ENCODE measurements at places on chromosomes 12 and 14.

DNA sequence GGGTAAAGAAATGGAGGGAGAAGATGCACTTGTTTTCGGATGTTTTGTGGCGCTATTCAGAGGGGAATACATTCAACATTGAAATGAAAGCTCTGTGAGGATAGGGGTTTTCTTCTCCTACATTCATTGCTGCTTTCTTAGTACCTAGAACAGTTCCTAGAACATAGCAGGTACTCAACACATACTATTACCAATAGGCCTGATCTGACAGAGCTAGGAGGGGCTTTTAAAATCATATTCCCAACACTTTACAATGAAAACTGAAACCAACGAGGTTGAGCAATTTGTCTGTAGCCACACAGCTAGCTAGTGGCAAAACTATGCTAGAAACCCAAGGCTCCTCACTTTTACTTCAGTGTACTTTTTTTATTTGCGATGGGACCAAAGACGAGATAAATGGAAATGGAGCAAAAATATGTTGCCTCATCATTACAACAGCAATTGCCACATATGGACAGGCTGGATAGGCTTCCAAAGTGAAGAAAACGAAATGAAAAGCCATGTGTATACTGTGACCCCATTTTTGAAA lies 23.1 kb upstream of the IL22 start:
- DNase-seq = no peak

DNA sequence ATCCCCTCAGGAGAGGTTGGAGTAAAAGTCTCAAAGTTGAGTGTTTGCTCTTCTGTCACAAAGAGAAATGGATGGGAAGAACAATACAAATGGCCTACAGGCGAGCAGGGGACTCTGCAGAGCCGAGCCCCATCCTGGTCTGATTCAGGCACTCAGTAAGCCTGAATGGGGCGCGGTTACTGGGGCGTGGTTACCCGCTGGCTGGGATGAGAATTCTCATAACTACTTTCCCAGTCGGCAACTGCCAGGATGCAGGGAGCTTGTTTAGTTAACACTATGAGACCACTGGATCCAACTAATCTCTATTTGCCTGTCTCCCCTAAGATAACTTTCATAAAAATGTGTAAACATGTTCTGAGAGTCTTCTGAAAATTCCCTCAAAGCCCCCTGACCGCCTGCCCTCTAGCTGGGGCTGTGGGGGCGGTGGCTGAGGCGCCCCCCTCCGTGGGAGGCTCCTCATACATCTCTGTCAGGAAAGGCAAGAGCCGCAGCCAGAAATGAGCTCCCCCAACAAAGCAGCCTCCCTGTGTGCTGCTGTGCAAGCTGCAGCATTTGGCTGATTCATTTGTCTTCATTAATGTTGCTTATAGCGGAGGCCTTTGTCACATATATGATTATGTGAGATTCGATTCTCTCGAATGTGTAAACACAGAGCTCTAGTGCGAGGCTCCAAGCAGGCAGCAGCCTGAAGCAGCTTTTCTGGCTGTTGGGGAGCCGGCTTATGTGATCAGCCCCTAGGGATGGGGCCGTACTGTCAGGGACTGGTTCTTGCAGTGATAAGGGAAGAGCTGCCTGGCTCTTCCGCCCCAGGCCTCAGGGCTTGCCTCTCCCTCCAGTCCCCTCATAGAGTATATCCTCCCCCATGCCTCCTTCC lies 126.1 kb upstream of the ARHGAP5 start:
- DNase-seq = peak; percentile 49

DNA sequence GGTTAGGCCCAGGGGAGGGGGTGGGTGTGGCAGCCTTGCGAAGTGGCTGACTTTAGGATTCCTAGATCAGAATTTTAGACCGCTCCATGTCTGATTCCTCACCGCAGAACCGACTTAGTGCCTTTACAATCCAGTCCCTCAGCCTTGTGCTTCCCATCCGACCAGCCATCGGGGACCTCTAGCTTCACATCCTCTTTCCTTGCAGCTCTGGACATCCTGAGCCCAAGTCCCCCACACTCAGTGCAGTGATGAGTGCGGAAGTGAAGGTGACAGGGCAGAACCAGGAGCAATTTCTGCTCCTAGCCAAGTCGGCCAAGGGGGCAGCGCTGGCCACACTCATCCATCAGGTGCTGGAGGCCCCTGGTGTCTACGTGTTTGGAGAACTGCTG lies 557 bp downstream of the COPS7A start:
- DNase-seq = peak; percentile 39

GRCh38 chr14:71452987-71453386 lies 479.2 kb upstream of the RGS6 start:
- DNase-seq = no peak

DNA sequence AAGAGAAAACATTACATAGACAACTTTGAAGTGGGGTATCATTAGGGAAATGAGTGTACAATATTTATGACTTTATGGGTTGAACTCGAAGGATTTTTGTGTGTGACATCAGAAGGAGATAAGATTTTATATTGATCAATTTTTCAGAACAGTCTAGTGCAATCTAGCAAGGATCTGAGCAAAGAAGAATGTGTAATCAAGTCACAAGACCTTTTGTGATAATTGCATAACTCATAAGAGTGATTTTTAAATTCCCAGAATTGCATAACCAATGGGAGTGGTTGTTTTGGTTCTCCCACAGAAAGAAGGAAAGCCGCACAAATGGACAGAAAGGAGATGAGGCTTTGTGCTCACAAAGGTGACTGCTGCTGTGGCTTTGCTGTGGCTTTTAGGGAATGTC lies 441.8 kb upstream of the FLRT2 start:
- DNase-seq = no peak

- no peak for DNase-seq
These were observed 258.6 kb upstream of the TMEM132C start for GRCh38 chr12:128008341-128008740.

- DNase-seq = no peak
These were observed 40.8 kb downstream of the CCNK start for GRCh38 chr14:99522025-99522401.

GRCh38 chr12:89799316-89799715 lies 90.7 kb upstream of the ATP2B1 start:
- no peak for DNase-seq

GRCh38 chr12:103241184-103241583 lies 254.6 kb downstream of the C12orf42 start:
- DNase-seq = no peak

DNA sequence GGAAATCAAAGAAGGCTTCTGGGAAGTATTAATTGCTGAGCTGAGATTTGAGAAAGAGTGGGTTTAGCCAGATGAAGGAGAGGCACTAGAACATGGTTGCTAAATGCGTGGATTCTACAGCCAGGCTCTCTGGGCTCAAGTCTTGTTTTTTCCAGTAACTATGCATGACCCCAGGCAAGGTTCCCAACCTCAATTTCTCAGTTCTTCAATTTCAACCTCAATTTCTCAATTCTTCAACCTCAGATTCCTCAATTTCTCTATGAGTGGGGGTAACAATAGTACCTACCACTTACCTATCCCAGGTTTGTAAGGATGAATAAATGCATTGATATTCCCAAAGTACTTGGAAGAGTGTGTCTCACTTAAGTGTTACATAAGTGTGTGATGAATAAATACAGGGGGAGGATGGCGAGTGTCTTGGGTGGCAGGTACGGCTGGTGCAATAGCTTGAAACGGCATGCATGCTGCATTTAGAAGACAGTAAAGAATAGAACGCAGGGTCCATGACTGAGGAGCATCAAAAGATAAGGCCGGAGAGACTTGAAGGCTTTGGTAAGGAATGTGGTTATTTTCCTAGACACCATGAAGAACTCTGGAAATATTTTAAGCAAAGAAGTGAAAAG lies 149.1 kb upstream of the ATP2B1 start:
- DNase-seq = no peak

DNA sequence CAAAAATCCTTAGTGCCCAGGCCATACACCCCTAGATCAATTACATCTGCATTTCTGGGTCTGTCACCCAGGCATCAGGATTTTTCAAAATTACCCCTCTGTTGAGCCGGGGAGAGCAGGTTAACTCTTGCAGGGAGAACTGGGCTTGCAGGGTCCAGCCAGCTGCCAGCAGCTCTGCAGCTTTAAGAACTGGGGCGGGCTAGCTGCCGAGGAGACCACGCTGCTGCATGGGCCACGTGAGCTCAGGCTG lies at the start of gene DGLUCY:
Gene DGLUCY, plus strand, starts transcription at position 245 of the 250 bp plus-strand sequence. CDS start 46,222 bp downstream, outside the sequence.
- peak; percentile 82 for DNase-seq

DNA sequence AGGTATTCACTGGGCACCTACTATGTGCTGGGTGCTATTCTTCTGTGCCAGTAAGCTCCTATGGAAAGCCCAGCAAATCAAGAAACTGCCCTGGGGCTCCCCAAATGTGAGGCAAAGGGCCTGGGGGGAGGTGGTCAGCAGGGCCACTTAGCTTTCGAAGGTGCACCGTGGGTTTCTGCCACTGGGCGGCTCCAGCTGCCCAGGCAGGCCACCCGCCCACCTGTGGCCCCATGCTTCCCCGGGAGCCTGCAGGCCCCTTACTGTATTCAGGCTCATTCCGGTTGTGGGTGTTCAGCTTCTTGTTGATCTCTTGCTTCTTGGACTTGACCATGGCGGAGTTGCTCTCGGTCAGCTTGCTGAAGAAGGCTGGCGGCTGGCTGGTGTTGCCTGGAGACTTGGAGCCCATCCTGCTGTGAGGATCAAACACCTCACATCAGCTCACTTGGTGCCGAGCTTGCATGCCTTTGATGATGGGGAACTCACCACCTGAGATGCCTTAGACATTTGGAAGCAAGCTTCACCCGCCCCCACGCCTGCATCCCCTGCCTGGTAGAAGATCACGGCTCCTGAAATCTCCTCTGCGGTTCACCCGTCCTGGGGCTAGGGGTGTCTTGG lies 37.3 kb downstream of the RFLNA start:
- no peak for DNase-seq

DNA sequence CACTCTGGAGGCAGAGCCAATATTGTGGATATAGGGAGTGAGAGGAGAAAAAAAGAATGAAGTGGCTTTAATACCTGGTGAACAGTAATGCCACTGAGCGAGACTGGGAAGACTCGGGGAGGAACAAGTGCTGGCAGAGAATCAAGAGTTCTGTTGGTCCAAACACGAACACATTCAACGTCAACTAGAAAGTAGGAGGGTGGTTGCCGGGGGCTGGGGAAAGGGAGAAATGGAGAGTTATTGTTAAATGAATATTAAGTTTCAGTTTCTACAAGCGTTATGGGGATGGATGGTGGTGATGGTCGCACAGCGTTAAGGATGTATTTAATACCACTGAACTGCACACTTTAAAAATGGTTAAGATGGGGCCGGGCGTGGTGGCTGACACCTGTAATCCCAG lies 2.8 kb downstream of the SPRING1 start:
- no peak for DNase-seq

DNA sequence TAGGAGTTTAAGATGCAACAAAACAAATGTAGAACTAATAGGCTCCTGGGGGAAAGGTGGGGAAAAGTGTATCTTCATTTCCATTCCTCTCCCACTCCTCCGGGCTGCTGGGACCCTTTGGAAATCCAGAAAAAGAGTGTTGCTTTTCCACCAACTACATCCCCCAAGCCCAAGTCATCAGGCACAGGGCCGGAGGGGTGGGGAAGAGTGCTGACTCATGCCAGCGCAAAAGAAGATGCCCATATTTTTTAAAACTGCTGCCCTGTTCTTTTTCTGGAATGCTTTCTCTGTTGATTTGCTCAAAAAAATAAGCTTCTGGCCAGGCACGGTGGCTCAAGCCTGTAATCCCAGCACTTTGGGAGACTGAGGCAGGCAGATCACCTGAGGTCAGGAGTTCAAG lies 70.9 kb downstream of the TBK1 start:
- DNase-seq = no peak

DNA sequence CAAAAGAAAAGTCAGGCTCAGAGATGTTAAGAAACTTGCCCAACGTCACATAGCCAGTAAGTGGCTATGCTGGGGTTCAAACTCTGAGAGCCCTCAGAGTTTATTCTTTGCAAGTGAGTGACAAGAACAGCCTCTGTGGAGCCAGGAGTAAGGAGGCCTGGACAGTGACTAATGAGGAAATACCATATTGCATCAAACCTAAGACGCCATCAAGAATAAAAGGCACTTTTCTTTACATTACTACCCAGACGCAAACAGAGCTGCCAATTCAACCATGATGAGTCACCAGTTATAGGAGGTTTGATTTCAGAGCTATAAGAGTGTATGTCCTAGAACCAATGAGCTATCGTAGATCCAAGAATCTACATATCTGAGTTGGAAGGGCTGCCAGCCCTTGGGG lies 9.4 kb downstream of the TNFRSF1A start:
- no peak for DNase-seq

DNA sequence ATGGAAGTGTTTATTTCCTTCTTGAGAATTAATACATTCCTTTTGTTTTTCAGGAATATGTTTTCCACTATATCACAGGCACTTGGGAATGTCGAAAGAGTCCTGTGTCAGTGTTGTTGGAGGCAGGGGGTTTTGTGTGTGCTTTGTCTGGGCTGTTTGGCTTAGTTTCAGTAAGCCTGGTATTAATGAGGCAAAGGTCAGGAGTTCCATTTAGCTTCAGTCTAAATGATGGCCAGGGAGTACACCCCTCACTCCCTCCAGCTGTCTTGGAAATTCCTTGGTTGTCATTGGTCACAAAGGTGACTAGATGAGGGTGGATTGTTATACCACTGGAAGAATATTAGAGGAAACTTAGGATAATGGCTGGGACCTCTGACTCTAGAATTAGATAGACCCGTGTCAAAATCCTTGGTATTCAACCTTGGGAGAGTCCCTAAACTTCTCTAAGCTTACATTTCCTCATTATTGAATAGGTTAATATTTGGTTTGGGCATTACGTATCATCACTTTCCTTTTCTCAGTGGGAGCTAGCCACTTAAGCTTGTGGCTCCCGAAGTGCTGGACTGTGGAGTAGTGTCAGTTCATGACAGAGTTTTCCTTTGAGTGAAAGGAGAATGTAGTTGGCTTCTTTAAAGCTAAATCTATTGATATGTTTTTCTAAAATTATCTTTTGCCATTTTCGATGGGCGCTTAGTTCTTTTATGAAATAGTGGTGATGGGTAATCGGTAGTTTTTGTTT lies 5.2 kb downstream of the FRS2 start:
- no peak for DNase-seq

- no peak for DNase-seq
These were observed 10.7 kb downstream of the SCARB1 start for GRCh38 chr12:124852911-124853427.

DNA sequence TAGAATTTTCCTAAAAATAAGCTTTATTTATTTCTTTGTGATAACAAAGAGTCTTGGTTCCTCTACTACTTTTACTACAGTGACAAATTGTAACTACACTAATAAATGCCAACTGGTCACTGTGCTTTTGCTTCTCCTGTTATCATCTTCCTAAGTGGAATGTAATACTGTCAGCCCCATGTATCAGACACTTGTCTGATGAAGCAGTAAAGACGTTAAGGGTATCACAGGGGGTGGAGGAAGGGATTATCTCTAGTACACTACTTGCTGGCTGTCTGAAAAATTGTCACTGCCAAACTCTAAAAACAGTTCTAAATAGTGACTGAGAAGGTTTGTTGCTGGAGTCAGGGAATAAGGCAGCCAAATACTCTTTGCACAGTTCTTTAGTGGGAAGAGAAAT lies 11.3 kb downstream of the ASB8 start:
- no peak for DNase-seq
